ENCODE measurements at places on chromosomes 4 and X. TPM values are rescaled to one million over a fixed set of nuclear protein-coding genes. Genes with fewer than 3 reads are reported as not detected.

Gene UCP1
- not detected for total RNA-seq

GRCh38 chr4:139020384-139020783, 4.8 kb downstream of the NOCT start:
- DNase-seq = no peak

Gene DMRTC1
- total RNA-seq = not detected

GRCh38 chr4:7904952-7905915, 34.4 kb downstream of the AFAP1 start:
- no peak for DNase-seq

DNA sequence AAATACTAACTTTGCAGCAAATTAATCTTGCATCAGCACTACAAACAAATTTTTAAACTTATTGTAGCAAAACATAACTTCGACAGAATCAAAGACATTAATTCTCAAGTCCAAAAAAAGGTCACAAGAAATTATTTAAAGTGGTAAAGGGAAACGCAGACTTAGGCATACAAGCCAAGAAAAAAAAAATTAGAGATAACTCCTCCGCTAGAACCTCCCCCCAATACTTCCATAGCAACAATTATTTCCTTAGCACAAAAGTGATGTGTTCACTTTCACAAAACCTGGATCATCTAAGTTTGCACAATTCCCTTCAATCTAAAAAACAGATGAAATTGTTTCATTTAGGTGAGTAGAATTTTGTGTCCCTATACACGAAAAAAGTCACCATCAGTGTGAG, 1.1 kb downstream of the LRBA start:
- DNase-seq = no peak

Gene SMIM10L2A
- 1.5 TPM for total RNA-seq

GRCh38 chrX:10707773-10708172, 87.4 kb upstream of the MID1 start:
- no peak for DNase-seq

- DNase-seq = no peak
Measured at GRCh38 chr4:39961311-39961877, 16.3 kb downstream of the PDS5A start.

- no peak for DNase-seq
Measured at GRCh38 chr4:73127839-73128453, 58.4 kb upstream of the COX18 start.

DNA sequence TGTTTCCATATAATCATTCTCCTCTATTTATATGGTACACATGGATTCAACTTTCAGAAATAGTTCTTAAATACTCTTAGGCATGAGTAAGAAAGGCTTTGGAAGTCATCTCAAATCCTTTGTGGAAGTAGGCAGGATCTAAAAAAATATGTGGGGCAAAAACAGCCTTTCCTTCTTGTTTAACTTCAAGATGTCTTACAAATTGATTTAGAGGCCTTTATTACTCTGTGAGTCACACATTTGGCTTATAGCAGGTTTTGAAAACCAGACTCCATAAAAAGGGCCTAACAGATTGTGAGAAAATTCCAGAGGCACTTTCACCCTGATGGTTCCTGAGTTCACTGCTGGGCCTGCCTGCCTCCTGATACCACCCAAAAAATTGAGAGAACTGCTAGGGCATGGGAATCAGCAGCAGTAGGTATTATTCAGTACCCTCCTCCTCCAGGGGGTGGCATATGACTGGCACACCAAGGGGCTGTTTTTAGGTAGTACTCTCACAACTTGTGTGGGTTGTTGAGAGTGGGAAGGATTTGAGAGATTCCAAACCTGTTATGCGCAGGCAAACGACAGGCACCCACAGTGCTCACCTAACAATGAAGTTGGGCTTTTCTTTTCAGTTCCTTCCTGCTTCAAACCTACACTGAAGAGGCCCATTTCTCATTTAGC, 162.7 kb upstream of the MBNL3 start:
- DNase-seq = no peak

DNA sequence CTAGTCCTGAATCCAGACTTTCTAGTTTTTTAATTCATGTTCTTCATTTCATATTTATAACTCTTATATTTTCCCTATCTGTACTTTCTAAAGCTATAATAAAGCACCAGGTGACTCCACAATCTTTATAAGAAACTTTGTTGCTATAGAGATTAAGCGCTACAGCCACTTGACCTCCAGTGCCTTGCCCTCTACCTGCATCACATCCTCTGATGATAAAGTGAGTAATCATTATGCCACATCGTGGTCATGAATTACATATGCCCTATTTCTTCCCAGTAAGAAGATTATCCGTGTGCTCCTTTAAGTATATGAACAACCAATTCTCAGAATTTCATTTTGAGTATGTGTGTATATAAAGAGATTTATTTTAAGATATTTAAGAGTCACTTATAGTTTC, 6.8 kb upstream of the DYNLT3 start:
- no peak for DNase-seq

GRCh38 chr4:33013282-33013681, 2293.1 kb downstream of the PCDH7 start:
- DNase-seq = no peak

GRCh38 chr4:141543706-141544105, 92.7 kb upstream of the IL15 start:
- DNase-seq = no peak

Gene RASGEF1B
- total RNA-seq = 0.25 TPM

- DNase-seq = no peak
Measured at GRCh38 chr4:122617597-122618593, 3.0 kb downstream of the IL21 start.

- DNase-seq = no peak
Measured at GRCh38 chr4:124783847-124784246, 71.3 kb upstream of the ANKRD50 start.

Data from HCT116 (cell line).